SW 1271 (cell line): ENCODE measurements at places on chromosomes 16 and 17.

- no peak for DNase-seq
Measured at GRCh38 chr16:78815713-78816112, 716.3 kb downstream of the WWOX start.

- DNase-seq: no peak
Measured at GRCh38 chr16:81349608-81350305, 35.0 kb downstream of the GAN start.

- no peak for DNase-seq
Measured at GRCh38 chr17:50426814-50427787, 1.1 kb downstream of the ACSF2 start.

DNA sequence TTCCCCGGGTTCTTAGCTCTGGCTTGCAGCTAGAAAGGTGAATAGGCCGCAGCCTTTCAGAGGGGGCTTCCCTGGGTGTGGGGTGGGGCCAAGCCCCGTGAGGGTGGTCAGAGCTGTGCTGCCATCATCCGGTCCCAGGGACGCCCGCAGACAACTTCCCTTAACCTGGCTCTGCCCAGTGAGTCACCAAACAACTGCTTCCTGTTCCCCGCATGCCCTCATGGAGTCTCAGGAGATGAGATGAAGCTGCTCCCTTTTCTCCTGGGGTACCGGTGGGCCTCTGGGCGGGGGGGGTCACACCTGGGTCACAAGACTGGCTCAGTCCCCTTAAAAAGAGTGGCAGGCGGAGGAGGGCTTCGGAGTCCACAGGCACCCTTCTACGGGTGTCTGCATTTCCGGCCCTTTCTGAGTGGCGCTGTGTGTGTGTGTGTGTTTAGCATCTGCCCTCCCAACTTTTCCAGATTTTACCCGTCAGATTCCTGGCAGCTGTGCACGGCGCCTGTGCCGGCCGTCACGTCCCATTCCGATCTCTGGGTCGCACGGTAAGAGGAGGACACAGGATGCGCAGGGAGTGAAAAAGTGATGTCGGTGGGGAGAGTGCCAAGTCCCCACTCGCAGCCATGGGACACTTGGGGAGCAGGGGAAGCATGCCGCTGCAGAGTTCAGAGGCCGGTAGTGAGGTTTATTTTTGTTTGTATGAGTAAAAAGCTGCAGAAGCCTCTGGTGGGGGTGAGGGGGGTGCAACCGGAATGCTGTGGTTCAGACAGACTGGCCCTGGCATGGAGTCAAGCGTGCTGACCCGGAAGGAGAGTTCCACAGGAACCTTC is 16.8 kb downstream of the HIC1 start:
- no peak for DNase-seq

- no peak for DNase-seq
Measured at GRCh38 chr16:62738666-62739460, 702.6 kb upstream of the CDH8 start.

GRCh38 chr17:79042421-79043190 is 18.6 kb downstream of the C1QTNF1 start:
- no peak for DNase-seq

DNA sequence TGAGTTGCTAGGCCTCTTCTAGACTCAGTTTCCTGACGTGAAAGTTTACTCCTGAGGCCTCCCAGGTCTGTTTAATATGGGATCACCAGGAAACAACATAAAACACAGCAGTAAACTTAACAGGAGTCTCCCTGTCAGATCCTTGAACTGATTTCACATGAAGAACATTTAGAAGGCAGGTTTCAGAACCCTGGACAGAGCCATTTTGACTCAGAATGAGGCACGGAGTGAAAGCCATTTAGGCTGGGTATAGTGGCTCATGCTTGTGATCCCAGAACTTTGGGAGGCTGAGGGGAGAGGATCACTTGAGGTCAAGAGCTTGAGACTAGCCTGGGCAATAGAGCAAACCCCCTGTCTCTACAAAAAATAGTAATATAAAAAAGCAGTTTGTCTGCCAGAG is 289.1 kb downstream of the CA10 start:
- DNase-seq: no peak

DNA sequence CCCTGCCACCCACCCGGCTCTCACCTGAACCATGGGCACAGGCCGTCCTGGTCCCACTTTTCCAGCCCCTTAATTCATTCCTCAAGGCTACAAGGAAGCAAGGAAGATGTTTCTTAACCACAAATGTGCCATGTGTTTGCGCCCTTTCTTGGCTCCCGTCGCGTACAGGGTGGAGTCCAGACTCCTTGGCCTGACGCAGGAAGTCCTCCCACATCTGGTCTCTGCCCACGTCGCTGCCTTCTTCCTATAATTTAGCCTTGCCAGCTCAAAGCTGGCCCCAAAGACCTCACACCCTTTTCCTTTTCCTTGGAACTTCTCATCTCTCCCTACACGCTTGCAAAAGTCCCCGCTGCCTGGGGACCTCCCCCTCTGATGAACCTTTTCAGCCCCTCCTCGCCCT is 38.8 kb upstream of the BHLHA9 start:
- DNase-seq: no peak

GRCh38 chr16:31696968-31697743 is 169.5 kb downstream of the AHSP start:
- peak; percentile 56 for DNase-seq

DNA sequence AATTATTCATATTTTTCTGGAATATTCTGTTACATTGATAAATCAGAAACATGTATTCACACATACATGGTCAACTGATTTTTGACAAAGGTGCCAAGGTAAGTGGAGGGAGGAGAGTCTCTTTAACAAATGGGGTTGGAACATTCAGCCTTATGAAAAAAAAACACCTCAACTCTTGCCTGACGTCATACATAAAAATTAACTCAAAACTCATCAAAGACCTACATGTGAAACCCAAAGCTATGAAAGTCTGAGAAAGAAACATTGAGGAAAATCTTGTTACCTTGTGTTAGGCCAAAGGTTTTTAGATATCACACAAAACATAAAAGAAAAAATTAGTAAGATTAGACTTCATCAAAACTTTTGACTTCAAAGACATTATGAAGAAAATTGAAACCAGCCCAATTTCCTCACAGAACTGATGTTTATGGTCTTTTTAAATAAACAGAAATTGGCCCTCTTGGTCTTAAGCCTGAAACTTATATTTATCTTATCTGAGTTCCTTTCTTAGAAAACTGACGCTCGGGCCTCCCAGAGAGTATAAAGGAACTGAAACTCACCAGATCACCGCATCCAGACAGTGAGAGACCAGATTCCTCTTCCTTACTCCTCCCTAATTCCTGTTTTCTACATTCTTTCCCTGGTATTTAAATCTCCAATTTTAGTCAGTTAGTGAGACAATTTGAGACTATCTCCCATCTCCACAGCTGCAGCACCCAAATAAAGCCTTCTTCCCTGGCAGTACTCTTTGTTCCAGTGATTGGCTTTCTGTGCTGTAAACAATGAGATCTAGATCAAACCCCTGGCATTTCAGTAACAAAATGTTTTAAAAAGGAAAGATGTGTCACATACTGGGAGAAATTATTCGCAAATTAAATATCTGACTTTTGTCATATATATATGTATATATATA is 4.0 kb downstream of the HYDIN start:
- no peak for DNase-seq

GRCh38 chr16:73177729-73178295 is 129.9 kb upstream of the ZFHX3 start:
- DNase-seq: no peak
